ENCODE measurements at places on chromosomes 12 and 14.

DNA sequence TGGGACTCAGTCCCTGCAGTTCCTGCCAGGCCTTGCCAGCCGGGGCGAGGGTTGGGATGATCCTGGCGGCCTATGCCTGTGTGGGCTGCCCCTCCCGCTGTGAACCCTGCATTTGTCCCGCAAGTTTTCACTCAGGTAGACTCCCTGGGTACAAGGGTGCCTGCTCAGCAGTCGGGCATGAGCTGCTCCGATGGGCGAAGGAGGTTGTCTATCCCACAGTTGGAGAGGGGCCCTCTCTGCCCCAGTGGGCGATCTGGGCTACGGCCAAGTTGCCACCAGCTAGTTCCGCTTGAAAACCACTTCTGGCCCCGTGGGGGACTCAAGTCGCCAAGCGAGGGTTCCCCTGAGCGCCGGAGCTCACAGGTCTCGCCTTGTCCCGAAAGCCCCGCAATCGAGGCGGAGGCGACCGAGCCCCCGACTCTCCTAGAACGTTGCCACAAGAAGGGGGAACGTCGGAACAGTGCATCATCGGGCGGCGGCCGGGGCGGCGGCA is 365 bp upstream of the TPI1 start:
- DNase-seq = no peak

DNA sequence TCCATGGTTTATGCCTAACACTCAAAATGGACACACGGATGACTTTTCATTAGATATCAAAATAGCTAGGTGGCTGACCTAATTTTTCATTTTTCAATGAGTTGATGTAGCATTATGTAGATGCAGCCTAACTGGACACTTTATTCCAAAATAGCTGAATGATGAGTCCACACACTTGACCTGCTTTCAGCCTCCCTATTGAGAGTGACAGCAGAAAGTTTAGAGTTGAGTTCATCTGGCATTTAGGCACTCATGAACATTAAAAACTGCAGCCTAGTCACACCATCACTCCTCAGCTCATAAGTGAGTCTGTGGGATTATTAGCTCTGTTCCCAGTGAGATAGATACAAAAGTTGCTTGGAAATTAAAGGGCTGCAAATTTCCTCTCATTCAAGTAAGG is 307.3 kb upstream of the PRKD1 start:
- DNase-seq = no peak

DNA sequence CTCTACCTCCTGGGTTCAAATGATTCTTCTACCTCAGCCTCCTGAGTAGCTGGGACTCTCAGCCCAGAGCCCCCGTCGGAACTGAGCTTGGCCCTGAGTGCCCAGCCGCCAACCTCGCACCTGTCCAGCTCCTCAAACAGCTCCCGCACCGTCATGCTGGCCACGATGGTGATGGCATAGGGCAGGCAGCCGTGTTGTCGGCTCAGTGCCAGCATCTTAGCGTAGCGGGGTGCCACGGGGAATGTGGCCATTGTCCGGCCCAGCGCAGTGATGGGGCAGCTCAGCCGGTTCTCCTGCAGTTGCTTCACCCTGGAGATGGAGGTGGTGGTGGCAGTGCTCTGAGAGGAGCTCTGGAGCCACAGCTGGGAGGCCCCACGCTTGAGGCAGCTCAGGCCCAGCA is 32.4 kb downstream of the DHX37 start:
- DNase-seq = no peak

DNA sequence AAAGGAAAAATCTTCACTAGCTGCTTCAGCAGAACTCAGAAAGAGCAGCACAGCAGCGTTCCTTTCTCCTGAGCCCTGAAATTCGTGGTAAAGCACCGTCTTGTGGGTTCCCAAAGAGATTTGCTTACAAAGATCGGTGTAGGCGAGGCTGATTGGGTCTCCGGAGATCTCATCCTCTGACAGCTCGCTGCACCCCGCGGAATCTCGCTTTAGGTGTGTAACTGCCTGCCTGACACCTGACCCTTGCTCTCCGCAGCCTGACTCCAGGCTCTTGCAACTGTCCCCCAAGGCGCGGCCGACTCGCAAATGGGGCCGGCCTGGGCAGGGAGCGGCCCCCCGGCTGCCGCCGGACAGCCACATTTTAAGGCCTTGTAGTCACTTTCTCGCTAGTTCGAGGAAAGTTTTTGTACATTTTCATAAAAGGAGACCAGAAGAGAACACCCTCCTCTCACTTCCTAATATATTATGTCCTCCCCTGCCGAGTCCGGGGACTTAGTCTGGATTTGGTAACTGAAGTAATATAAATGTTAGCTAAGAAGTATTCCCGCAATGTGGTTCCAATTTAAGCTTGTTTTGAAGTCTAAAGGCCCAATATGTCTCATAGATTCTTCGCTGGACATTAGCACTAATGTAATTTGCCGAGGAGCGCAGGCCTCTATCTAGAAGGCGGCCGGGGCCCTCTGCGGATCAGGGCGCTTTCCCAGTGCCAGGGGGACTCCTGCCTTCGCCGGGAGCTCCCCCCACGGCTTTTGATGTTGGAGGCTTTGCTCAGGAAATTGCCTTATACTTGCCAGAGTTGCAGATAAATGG is 177.3 kb upstream of the CDKN3 start:
- no peak for DNase-seq

GRCh38 chr14:21894003-21894897 is 220.6 kb upstream of the OR4E1 start:
- DNase-seq = peak; percentile 23

DNA sequence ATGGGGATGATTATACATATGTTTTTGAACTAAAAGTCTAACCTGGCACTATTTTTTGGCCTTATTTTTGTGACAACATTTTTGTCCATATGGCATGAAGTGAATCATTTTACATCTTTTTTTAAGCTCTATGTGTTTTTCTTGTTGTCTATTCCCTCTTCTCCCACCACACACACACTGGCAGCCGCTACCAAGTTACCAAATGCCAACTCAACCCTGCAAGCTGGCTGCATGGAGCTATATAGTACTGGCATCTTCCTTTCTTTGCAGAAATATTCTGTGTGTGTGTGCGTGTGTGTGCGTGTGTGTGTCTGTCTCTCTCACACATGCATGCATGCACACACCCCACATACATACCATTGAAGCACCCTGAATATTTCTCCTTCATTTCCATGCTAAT is 278.9 kb upstream of the SOX5 start:
- no peak for DNase-seq

GRCh38 chr14:88016768-88017167 is 11.8 kb downstream of the GPR65 start:
- DNase-seq = no peak

DNA sequence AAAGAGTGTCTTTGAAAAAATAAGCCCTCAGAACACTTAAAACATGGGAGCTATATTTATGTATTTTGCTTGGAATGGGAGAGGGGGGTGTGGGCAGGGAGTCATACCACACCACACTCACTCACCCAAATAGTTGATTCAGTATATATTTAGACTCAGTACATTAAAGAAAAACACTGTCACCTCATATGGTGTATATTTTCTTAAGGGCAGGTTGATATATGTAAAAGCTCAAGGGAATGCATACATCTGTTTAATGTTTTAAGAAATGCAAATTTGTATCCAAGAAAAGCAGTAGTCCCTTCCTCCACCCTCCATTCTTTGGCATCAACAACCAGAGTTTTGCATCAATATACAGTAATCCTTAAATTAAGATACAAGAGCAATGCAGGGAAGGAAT is 1.4 kb downstream of the NFYB start:
- no peak for DNase-seq

DNA sequence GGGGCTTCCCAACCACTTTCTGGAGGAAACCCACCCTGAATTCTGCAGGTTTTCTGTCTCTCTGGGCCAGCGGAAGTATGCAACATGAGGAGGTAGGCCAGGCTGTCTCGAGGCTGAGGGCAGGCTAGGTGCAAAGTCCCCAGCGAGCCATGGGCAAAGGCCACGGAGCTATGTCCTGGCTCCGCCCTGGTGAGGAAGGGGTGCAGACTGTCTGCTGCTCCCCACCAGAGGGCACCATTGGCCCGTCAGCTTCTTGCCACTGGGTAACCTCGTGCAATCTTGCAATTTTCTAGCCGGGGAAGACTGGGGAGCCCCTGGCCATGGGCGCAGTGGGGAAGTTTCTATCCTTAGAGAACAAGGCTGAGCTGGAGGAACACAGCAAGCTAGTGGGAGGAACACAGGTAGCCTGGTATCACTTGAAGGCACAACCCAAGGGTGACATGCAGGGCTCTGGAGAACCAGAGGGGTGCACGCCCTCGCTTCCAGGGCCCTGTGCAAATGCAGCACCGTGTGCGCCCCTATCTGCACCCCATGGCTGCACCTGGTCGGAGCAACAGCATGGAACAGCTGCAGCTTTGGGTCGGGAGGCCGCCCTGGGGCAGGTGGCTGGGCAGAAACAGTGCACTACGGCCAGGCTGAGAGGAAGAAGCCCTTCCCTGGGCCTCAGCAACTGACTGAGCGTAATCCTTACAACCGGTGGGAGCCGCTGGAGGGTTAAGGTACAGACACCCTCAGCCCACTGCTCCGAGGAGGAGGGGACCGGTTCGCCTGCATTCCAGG is 27.6 kb upstream of the RPLP0 start:
- peak; percentile 83 for DNase-seq

GRCh38 chr12:85036234-85036707 is at the start of the genes LRRIQ1 and TSPAN19:
Gene LRRIQ1, plus strand, starts transcription at chr12:85036351. Its CDS starts 1,826 bp downstream, at chr12:85038177.
Gene TSPAN19, minus strand, starts transcription at chr12:85036277. Its CDS starts 6,331 bp downstream, at chr12:85029946.
- DNase-seq = peak; percentile 89

All from H4 (cell line).